Activated CD4-positive, alpha-beta T cell treated with anti-CD3 and anti-CD28 coated beads, Interleukin-2, amount 50 U/mL, for 24 hours (primary cell): ENCODE measurements at places on chromosomes 3 and 15.

GRCh38 chr15:67024998-67025368 is 40.4 kb upstream of the SMAD3 start:
- DNase-seq: no peak

DNA sequence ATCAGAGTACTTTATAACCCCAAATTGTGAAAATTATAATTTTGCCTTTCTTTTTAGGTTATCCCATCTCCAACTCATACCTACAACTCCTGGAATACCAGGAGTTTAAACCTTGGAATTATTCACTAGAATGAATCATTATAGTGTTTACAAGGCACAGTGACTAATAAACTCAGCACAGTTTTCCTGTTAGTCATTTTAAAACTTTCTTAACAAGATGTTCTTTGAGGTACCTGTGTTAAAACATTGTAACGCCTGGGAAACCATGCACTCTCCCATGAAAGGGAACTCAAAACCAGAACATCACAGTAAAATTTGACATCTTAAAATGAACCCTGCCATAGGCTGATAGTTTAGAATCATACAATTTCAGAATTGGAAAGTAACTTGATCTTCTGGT is 132.4 kb upstream of the OSTN start:
- DNase-seq: no peak

GRCh38 chr15:43723151-43723550 is 23.1 kb upstream of the PDIA3 start:
- no peak for DNase-seq

DNA sequence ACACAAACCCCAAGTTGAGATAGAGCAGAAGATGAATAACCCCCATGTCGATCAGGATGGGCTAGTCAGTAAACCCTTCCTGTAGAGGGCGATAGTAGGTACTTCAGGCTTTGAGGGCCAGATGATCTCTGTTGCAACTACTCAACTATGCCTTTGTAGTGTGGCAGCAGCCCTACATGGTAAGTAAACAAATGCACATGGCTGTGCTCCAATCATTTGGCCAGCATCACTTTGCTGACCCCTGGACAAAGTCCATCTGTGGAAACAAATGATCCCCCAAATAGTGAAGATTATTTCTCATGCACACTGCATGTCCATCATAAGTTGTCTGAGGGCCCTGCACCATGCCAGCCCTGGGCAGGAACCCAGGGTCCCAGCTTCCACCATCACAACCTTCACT is 402.2 kb upstream of the PROK2 start:
- no peak for DNase-seq

DNA sequence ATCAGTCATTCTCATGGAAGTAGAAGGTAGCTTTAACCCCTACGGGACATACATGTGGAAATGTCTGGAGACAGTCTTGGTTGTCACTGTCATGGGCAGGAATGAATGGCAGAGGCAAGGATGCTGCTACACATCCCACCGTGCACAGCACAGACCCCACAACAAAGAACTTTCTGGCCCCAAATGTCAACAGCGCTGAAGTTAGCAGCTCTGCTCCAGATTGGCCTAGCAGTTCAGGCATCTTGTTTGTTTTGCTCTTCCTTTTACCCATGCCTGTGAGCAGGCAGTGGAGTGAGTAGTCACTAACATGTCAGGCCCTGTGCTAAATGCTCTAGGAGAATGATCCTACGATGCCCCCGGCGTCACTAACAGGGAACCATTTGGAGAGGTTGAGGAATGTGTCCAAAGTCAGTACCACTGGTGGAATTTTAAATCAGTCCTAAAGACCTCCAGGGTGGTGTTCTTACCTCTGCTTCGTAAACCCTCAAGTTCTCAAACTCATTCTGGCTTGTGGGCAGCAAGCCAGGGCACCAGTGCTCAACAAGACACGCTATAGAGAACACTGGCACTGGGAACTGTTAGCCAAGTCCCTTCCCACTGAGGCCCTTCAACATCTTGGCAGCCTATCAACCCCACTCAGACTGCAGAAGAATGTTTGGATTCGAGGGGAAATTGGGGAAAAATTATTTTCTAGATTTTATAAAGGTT is 142.2 kb downstream of the FOXP1 start:
- no peak for DNase-seq

DNA sequence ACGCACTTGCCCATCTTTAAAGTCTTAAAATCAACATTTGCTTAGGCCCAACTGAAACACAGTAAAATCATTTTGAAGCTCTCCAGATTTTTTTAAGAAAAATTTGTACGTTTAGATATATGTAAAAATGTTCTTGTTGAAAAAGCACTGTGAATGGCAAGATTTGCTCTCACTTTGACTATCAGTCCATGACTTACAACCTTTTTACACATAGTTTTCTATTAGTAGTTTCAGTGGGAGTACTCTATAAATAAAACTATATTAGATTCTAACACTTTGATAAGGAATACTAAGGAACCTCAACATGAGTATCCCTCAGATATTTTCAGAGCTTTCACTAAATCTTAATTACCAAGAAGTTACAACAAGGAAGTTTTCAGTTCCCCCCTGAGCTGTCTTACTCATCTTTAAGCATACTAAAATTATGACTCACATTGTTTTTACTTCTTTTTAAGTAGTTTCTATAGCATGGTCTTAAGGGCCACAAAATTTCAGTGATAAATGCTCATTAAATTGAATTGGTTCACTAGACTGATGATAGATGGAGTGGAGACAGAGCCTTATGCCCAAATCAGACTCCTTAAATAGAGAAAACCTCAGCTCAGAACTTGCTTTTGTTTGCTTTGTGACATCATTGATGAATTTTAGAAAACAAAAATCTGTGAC is 31.6 kb upstream of the RAP2B start:
- no peak for DNase-seq

GRCh38 chr3:191985691-191986090 is 524.7 kb downstream of the PYDC2 start:
- DNase-seq: no peak

- DNase-seq: no peak
Measured at GRCh38 chr3:11523572-11524101, 120.1 kb downstream of the VGLL4 start.

GRCh38 chr15:49675041-49675440 is 54.2 kb downstream of the DTWD1 start:
- no peak for DNase-seq

DNA sequence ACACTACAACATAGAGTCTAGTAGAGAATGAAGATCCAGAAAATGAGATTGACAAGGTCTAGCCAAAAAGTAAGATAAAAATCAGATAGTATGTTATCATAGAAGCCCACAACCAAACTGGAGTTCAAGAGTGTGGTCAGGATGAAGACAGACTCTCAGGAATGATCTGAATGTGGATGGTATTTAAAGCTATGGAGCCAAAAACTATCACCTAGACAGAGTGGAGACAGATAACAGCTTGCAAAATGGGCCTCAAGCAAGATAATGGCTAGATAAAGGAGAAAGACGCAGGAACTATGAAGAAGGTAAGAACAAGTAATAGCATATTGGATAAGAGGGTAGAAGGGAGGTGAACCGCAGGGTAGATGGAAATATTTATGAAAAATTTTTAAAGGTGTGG is 35.4 kb downstream of the ZMAT3 start:
- no peak for DNase-seq

DNA sequence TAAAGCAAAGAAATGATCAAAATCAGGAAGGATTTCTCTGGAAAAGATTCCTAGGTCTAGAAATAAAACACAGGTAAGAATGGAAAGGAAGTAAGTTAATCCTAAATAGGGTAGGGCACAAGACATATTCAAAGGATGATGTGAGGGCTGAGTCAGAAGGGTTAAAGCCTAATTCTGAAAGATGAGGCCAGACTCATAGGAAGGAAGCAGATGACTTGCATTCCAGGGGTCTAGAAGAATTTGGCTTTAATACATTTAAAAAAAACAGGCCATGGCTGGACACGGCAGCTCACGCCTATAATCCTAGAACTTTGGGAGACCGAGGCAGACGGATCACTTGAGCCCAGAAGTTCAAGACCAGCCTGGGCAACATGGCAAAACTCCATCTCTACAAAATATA is 3.2 kb downstream of the SSR3 start:
- DNase-seq: no peak

DNA sequence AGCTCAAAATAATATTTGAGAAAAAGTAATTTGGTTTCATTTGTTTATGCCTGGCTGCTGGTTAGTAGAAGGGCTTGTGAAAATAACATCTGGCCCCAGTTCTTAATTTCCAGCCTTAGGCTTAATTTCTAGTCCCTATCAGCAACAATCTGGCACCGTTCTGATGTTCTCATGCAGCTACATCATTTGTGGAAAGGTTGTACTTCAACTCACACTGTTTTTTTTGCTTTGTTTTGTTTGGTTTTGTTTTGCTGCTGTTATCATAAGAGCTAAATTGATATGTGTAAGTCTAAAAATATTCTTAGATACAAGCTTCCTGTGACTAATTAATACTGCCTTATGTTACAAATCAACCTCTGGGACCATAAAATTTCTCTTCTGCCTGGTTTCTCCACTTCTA is 8.9 kb downstream of the CPA3 start:
- no peak for DNase-seq

DNA sequence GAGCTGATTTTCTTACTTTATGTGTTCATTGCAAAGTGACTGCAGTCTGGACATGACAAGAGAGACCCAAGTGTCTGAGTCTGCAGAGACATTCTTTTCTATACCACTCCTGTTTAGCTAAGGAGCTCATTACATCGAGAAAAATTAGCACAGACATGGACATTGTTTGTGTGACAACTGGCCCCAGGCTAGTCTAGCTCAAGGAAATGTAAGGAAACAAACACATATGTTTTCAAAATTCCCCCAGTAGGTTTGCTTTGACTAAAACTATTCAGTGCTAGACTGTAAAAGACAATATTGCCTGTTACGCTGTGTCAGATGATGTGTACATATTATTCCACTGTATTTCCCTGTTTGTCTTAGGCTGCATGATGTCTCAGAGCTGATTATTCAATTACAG is 40.9 kb downstream of the TPRG1 start:
- DNase-seq: no peak

DNA sequence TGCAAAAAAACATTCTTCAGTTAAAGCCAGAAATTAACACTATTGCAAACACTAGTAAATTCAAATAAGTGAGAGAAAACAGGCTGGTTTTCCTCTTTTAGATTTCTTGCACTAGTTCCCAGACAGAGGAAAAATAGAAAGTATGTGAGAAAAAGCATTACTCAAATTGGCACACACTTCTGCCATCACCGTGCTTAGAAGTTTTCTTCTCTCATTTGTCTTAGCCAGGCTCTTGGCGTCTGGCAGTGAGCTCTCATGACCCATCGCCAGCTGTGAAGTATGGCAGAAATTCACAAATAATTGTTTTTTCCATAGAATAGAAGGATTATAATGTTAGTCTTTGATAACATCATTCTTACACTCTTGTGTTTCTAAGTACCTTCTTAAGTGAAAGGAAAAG is 515.9 kb downstream of the GBE1 start:
- no peak for DNase-seq

GRCh38 chr3:50572158-50572557 is 2.8 kb downstream of the HEMK1 start:
- DNase-seq: peak; percentile 85

DNA sequence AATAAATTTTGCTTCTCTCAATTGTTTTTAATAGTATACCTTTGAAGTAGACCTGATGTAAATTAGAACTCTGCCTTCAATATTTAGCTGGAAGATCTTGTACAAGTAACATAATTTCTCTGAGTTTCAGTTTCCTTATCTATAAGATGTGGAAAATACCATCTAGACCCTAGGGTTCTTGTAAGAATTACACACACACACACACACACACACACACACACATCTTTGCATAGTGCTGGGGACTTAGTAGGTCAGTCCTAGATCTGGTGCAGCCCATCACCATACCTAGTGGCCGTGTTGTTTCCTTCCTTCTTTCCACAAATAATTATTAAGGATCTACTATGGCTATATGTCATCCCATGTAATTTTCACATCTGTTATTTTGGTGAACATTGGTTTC is 11.0 kb downstream of the TRAT1 start:
- DNase-seq: no peak

GRCh38 chr15:28128031-28128430 is 28.9 kb upstream of the OCA2 start:
- no peak for DNase-seq

- DNase-seq: no peak
Measured at GRCh38 chr15:43552986-43553385, 35.6 kb downstream of the MAP1A start.
